AG09309 (cell line): ENCODE measurements at places on chromosomes 1 and 21.

GRCh38 chr21:25528515-25528914 is 78.8 kb downstream of the MRPL39 start:
- no peak for DNase-seq

- DNase-seq, result no peak
Measured at GRCh38 chr1:80293818-80294217, 1287.3 kb upstream of the ADGRL4 start.

DNA sequence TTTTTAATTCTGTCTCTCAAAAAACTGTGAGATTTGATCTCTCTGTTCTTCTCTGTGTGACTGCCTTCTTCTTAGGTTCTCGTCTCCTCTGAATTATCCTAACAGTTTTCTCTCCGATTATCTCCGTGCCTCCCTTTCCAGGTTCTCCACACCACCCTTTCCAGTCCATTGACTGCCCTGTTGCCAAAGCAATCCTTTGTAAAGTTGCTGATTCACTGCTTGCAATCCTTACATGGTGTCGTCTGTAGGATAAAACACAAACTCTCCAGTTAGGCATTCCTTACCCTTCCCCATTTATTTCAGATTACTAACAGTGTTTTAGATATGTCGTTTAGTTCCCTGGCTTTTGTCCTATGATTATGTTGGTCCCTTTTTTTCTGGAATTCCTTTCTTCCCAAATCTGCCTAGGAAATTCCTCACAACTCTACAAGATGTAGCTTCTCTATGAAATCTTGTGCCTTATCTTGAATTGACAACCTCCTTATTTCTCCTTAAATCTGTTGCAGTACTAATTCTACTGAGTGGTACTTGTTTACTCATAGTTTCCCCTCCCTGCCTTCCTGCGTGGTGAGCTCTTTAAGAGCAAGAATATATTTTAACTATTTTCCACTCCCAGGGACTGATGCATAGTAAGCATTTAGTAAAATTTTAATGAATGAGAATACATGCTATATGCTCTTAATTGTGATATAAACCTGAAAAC is 22.3 kb downstream of the RCOR3 start:
- DNase-seq, result no peak

DNA sequence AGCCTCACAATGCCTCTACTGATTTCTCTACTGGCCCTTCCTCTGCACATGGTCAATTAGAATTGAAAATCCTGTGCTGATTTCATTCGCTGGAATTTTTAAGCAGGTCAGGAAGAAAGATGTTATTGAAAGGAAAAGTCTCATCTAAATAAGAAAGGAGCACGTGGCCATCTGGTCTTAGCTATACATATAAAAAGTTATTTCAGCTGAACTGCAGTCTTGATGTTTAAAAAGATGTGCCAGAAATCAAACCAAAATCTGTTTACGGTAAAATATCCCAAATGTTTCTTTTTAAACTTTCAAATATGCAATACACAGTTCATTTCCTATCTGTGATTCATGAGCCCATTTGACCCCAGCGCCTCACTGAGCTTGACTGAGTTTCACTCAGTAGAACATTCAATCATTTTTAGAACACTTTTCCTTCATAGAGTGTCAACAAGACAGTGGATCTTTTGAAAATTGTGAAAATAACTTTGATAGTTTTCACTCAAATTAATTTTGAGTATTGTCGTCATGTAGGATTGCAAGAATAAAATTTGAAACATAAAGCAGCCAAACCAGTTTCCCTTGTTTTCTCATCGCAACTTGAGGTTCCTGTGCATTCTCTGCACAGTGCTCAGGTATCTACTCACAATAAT is 293.6 kb downstream of the PTPRC start:
- DNase-seq, result no peak

GRCh38 chr21:36186506-36187399 is 30.1 kb downstream of the DOP1B start:
- DNase-seq, result no peak

GRCh38 chr1:172883844-172884243 is 166.9 kb downstream of the TNFSF18 start:
- no peak for DNase-seq

DNA sequence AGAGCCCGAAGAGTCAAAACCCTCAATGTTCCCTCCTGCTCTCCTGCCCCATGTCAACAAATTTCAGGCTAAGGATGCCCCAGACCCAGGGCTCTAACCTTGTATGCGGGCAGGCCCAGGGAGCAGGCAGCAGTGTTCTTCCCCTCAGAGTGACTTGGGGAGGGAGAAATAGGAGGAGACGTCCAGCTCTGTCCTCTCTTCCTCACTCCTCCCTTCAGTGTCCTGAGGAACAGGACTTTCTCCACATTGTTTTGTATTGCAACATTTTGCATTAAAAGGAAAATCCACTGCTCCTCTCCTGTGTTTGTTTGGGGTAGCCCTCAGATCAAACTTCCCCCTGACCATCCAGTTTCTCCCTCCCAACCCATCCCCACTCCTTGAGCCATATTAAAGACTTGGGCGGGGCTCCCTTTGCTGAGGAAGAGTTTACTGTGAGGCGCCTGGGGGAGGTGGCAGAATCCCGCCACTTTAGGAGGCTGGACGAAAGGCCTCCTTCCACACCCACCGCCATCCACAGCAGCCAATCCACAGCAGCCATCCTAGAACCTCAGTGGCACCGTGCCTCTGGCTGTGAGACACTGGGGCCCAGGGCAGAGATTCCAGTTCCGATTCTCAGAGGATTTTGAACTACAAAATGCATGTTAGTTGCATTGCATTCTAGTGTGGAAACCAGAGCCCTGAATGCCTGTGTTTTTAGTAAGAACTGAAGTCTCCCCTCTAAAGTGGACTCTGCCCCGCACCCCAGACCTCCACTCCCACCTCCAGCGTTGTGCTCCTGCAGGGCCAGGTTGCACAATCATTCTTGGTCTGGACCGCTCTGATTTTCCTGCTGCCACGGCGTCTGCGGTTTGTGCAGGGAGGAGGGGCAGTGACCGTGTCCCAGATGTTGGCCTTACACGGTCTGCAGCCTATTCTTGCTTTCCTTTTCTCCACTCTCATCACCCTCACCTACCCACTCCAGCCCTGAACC is 3.0 kb downstream of the OLFML3 start:
- DNase-seq, result peak; percentile 63

DNA sequence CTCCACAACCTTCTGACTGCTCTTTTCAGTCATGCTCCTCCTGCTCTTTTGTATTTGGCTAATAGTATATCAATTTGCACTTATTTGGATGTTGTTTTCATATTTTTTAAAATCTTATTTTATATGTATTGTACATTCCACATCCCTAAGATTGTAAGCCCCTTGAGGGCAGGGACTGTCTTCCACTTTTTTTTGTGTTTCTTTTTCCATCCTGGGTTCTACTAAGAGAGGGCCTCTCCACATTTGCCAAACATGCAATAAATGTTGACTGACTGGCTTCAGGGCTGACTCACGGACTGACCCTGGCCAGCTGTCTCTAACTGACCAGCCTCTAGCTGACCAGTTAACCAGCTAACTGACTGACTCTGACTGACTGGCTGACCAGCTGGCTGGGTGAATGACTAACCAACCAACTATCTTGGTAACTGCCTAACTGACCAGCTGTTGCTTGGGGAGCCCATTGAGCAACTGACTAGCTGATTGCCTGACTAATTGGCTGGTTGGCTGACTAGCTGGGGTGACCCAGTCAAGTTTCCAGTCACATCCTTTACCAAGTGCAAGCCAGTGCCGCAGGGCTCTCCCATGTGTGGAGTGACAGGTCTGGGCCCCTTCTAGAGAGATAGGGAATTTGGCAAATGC is 16.1 kb downstream of the CSF1 start:
- DNase-seq, result peak; percentile 56

DNA sequence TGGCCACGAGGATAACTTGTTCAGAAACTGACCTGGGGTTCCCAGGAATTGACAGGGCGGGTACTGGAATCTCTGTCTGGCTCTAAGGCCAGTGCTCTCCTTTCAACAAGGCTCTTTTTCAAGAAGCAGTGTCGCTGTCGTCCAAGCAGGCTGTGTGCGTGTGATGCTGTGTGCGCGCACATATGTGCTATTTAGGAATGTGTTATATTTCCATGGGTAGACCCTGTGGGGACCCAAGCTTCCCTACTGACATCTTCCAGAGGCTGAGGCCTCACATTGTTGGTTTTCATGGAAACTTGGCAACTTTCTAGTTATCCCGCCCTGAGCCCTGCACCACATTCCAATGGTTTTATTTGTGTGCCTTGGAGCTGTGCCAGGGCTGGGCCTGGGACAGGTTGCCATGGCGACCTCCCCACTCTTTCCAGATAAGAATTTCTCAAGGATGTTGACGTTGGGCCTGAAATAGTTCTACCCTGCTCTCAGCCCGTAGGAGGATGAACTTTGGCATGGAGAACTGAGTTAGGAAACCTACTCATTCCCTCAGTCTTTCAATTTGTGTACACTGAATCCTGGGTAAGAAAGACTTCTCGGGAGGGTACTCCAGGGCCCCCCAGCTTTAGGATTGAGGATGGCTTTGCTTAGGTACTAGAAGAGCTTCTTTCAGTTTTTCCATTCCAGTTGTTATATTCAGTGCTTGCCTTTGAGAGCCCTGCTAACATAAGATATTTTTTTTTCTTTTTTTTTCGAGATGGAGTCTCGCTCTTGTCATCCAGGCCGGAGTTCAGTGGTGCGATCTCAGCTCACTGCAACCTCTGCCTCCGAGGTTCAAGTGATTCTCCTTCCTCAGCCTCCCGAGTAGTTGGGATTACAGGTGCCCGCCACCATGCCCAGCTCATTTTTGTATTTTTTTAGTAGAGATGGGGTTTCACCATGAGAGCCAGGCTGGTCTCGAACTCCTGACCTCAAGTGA is 38.8 kb upstream of the SRSF10 start:
- DNase-seq, result peak; percentile 98

GRCh38 chr1:204292740-204293139 is 67.0 kb downstream of the PLEKHA6 start:
- DNase-seq, result no peak

DNA sequence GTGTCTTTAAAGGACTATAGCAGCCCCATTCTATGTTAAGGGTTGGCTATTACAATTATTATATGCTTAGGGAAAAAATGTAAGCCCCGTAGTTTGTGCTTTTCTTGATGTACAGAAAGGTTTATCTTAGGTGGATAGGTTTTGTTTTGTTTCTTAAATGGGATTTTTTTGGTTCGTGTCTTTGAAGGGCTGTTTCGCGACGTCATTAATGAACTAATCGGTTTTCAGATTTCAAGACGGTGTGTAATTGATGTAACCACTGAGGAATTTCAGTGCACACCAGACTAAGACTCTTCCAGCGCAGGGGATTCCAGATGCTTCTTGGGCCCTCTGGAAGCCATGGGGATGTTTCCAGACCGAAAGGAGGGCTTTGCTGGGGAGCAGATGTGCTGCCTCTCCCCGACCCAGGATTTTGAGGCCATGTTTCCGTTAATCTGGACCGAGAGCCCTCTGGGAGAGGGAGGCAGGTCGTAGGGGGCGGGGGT is 4.8 kb upstream of the SIM2 start:
- DNase-seq, result no peak

DNA sequence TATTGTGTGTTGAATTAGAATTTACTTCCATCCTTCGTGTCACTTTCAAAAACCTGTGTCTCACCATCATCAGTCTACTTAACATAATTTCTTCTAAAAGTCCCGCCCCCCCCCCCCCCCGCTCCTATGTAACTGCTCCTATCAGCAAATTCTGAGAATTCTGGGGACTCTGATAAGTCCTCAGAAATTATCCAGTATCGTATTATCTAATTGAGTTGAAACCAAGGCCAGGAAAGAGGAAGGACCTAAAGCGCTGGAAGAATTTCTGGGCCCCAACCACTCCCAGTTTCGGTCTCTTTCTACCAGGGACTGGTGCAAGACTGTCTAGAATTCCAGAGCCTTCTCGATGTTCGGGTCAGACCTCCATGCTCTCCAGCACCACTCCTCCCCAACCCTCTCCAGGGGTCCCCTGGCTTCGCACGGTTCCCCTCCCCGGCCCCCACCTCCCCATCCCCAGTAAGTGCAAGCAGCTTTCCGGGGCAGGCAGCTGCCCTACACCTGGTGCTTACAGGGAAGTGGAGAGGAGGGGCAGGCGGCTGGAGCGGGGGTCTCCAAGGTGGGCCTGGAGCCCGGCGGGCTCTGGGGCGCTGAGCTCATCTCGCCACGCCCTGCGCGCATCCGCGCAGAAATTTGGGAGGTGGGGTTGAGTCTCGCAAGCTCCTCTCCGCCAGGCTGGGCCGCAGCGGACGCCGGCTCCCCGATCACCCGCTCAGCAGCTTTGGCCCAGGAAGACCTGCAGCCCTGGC is 16.0 kb upstream of the ZNF496 start:
- DNase-seq, result no peak

GRCh38 chr1:82317671-82318070 is 516.9 kb downstream of the ADGRL2 start:
- no peak for DNase-seq

DNA sequence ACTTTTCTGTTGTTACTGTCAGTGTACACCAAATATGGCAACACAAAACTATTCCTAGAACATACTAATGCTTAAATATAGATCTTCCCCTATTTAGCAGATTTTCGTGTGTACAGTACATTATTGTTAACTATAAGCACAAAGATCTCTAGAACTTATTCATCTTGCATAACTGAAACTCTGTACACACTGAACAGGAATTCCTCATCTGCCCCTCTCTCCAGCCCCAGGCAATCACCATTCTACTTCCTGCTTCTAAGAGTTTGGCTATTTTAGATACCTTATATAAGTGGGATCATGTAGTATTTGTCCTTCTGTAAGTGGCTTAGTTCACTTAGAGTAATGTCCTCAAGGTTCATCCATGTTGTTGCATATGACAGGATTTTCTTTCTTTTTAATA is 4.5 kb upstream of the RGL1 start:
- DNase-seq, result no peak

DNA sequence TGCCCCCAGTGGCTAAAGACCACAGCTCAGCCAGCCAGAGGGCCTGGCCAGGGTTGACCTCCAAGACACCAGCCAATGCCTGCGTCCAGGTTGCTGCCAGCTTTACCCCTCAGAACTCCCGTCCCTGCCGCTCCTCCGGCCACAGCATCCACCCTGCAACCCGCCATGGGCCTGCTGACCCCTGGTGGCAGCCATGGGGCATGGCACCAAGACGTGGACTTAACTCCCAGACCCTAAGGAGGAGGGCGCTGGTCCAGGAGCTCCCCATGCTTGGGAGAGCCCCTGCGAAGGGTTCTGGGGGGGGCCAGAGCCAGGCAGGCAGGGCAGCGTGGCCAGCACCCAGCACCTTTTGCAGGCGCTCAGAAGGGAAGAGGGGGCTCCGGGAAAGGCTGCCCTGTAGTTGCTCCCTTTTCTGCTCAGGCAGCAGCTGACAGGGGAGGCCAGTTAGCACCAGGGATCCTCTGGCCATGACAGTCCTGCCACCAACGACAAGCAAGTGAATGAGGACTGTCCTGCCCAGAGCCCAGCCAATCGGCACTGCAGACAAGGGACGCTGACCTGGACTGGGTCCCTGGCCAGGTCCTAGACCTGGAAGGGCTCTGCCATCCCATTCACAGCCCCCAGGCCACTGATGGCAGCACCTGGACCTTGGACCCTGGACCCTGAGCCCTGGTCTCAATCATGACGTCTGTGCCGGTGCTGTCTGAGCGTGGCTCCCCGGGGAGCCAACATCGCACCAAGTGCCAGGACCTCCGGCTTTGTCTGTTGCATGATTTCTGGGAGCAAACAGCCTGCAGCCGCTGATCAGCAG is 246.2 kb downstream of the NPHP4 start:
- DNase-seq, result peak; percentile 3

GRCh38 chr1:39650431-39650830 is 11.0 kb upstream of the HEYL start:
- no peak for DNase-seq

- DNase-seq, result no peak
Measured at GRCh38 chr1:6207921-6208320, 2.0 kb downstream of the RNF207 start.

- no peak for DNase-seq
Measured at GRCh38 chr1:38941527-38942019, at the start of gene RHBDL2. Gene RHBDL2 (minus strand): TSS chr1:38941830. CDS start chr1:38919212, 22,618 bp downstream.

- no peak for DNase-seq
Measured at GRCh38 chr1:93239863-93240262, 59.3 kb downstream of the CCDC18 start.
